Stomach (tissue), 19 donors: ENCODE measurements at places on chromosomes 11 and 22. TPM values are rescaled to one million over a fixed set of nuclear protein-coding genes. Genes with fewer than 3 reads are reported as not detected.

KREMEN1 gene
- 34.5 TPM for total RNA-seq

C11orf21 gene
- total RNA-seq, result 0.92 TPM

CNIH2 gene
- total RNA-seq, result not detected

- no peak overlapping the region for H3K4me3 ChIP-seq
- H3K27ac ChIP-seq, result peak overlapping the region; percentile 56
- H3K27me3 ChIP-seq, result no peaks in the 10 kb centered on the region
- H3K36me3 ChIP-seq, result no peaks in the 10 kb centered on the region
- H3K4me1 ChIP-seq, result peaks cover 9% of the 10 kb centered on the region
Observed at GRCh38 chr11:102006835-102007566, 40.2 kb upstream of the CFAP300 start.

DNA sequence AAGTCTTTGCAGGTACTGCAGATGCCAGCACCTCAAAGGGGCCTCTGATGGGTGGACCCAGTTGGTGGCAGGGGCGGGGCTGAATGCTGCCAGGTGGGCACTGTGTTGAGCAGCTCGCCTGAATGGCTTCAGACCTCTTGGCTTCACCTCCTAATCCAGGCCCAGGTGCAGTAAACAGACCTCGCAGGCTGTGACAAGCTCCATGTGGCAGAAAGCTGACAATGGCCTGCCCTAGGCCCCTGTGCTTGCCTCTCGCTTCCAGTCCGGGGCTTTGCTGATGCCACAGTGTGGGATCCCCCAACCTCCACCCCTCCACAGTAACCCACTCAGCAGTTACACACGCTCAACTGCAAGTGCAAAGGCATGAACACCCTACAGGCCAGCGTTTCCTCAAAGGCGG is 9.4 kb downstream of the IGLL1 start:
- DNase-seq, result no peak
- no peak overlapping the region for H3K27ac ChIP-seq
- peaks cover 19% of the 10 kb centered on the region for H3K27me3 ChIP-seq

- peaks cover 55% of the 10 kb centered on the region for H3K36me3 ChIP-seq
- no peak overlapping the region for H3K27ac ChIP-seq
- no peak overlapping the region for H3K4me3 ChIP-seq
- H3K27me3 ChIP-seq, result no peaks in the 10 kb centered on the region
- peaks cover 37% of the 10 kb centered on the region for H3K4me1 ChIP-seq
- peak; percentile 78 for DNase-seq
Observed at GRCh38 chr11:46367244-46367915, 14.1 kb upstream of the MDK start.

GRCh38 chr11:75196426-75196825 is 44.1 kb upstream of the TPBGL start:
- peaks cover 27% of the 10 kb centered on the region for H3K4me1 ChIP-seq
- no peaks in the 10 kb centered on the region for H3K27me3 ChIP-seq
- no peak overlapping the region for H3K27ac ChIP-seq
- DNase-seq, result no peak
- no peak overlapping the region for H3K4me3 ChIP-seq

DNA sequence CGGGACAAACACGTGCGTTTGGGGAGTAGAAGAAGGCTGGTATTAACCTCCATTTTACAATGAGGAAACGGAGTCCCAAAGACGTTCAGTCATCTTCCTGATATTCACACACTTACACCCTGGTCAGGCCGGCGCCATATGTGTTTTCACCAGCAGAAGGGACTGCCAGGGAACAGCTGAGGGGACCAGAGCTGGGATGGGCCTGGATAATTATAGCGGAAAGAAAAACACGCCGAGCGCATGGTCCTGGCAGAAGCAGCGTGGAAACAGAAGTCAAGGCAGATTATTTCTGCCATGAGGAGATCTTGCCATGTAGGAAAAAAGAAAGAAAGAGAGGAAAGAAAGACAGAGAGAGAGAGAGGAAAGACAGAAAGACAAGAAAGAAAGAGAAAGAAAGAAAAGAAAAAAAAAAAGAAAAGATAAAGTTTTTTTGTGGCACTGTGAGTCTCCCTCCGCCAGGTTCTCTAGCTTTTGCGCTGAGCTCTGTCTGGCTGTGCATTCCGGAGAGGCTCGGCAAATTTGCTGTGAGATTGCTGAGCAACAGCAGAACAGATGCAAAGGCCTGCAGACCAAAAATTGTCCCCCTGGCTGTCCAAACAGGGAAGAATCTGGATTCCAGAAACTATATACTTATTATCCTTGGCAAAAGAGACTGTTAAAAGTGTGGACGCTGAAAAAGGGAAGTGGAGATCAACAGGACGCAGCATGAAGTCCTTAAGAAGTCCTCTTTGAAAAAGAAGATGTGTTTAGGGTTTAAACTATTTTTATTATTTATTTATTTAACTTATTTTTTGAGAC is 1.3 kb upstream of the UCP2 start:
- peak overlapping the region; percentile 96 for H3K27ac ChIP-seq
- H3K4me3 ChIP-seq, result peak overlapping the region; percentile 63
- H3K4me1 ChIP-seq, result peaks cover 38% of the 10 kb centered on the region
- H3K27me3 ChIP-seq, result no peaks in the 10 kb centered on the region
- H3K36me3 ChIP-seq, result no peaks in the 10 kb centered on the region

GRCh38 chr11:133844217-133844616 is 1.1 kb downstream of the SPATA19 start:
- H3K27me3 ChIP-seq, result no peaks in the 10 kb centered on the region
- no peak overlapping the region for H3K27ac ChIP-seq
- DNase-seq, result no peak

GRCh38 chr11:102007567-102008437 is 39.4 kb upstream of the CFAP300 start:
- no peaks in the 10 kb centered on the region for H3K36me3 ChIP-seq
- peak overlapping the region; percentile 77 for H3K27ac ChIP-seq
- DNase-seq, result peak; percentile 76
- H3K4me3 ChIP-seq, result no peak overlapping the region

DNA sequence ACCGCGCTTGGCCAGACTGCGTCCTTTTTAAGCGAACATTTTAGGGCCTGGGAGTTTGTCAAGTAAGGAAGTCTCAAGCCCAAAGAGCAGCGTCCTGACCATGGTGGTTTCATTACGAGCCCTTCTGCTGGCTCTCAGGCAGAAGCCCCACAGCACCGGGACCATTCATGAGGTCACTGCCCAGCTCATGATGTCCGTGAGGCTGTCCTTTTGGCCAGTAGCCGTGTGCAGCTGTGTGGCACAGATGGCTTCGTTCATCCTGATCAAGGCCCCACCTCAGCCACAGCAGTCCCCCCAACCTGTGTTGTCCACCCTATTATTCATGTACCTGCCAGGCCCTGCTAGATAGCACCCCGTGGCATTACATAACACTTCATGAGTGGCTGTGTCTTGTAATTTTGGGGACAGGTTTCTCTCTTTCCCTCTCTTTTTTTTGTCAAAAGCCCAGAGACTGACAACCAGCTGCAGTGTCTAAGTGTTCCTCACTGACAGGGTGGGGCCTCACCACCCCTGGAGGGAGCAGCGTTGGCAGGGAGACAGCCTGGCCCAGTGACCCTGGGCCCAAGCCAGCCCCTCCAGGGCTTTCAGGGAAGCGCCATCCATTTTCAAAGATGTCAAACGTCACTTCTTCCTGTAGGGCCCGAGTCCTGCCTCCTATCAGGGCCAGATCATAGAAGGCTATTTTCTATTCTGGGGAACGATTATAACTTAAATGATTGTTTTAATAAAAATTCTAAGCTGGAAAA is 21.8 kb upstream of the CABP7 start:
- DNase-seq, result no peak
- no peak overlapping the region for H3K27ac ChIP-seq
- H3K36me3 ChIP-seq, result peaks cover 19% of the 10 kb centered on the region
- peaks cover 21% of the 10 kb centered on the region for H3K4me1 ChIP-seq
- peaks cover 28% of the 10 kb centered on the region for H3K27me3 ChIP-seq
- no peak overlapping the region for H3K4me3 ChIP-seq

GRCh38 chr11:132168344-132168981 is 798.0 kb downstream of the NTM start:
- H3K36me3 ChIP-seq, result no peaks in the 10 kb centered on the region
- DNase-seq, result no peak
- H3K27me3 ChIP-seq, result no peaks in the 10 kb centered on the region
- H3K4me1 ChIP-seq, result no peaks in the 10 kb centered on the region
